Endothelial cell of umbilical vein (primary cell): ENCODE measurements at places on chromosomes 3 and 15. TPM values are rescaled to one million over a fixed set of nuclear protein-coding genes. Genes with fewer than 3 reads are reported as not detected.
A peak's percentile ranks its signal among the peaks of the same experiment; 100 is the strongest.

- DNase-seq, result no peak
Observed at GRCh38 chr15:85955501-85956391, 123.9 kb upstream of the AGBL1 start.

DNA sequence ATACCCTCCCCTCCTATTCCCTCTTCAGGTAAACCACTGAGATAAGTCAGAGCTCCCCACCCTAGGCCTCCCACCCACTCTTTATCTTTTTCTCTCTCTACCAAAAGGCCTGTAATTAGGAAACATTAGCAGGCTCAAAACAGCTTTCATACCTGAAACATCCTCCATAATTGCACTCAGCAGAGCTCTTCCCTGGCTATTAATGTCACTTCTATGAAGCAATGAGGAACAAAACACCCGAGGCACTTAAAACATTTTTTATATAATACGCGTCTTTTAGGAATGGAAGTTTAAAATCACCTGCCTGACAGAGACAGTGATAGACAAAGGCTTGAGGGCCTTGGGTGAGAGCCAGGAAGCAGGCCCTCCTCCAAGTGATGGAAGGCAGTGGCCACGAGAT, 138.9 kb downstream of the EPHB1 start:
- DNase-seq, result no peak

DNA sequence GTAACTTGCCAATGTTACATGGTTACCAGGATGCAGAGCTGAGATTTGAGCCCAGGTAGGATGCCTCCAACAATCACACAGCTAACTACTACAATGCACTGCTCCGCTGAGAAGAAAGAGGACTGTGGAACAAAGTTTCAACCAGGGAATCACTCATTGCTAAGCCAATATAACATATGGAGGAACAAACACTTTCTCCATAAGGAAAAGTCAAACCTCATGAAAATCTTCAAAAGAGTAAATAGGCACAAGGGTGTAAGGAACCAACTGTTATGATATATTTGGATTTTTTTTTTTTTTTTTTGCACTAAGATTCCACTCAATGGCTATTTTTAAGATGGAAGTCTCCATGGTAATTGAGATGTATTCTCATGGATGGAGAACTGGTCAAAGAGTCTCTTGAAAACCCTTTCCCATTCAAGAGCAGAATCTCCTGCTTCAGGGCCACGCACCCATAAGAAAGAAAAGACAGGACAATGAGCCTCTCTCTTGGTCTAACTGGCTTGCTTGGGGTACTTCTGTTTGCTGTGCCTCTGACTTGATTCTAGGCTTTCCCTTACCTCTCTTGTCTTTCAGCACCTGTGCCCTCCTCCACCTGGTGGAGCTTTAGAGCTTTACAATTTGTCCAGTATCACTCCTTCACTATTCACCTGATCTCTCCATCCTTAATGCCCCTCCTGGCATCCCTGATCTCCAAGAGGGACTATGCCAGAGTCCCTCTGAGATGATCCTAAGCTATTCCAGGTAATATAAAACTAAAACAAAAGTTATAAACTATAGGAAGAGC, 252.8 kb downstream of the NTRK3 start:
- DNase-seq, result no peak

DNA sequence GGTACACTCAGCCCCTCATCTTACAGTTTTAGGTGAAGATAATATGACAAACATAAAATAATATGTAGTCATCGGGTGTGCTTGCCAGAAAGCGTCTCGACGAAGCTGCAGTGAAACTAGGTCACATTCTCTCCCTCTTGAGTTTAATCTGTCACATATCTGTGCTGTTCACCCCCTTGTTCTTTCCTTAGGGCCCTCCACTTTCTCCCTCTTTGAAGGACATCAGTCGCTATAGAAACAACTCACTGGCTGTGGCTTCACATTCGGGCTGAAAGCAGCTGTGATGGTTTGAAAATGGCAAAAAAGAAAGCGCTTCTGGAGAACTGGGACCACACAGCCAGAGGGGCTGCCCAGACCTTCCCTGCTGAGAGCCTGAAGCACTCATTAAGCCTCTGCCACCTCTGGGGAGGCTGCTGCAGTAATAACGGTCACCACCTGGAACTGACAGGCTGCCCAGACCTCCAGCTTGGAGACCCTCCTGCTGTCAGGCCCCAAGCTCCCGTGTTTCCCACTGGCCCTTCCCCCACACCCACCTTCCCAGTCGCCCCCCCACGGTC, 50.3 kb downstream of the ABTB1 start:
- no peak for DNase-seq

GRCh38 chr15:77816983-77817382, 184.3 kb upstream of the LINGO1 start:
- no peak for DNase-seq

DNA sequence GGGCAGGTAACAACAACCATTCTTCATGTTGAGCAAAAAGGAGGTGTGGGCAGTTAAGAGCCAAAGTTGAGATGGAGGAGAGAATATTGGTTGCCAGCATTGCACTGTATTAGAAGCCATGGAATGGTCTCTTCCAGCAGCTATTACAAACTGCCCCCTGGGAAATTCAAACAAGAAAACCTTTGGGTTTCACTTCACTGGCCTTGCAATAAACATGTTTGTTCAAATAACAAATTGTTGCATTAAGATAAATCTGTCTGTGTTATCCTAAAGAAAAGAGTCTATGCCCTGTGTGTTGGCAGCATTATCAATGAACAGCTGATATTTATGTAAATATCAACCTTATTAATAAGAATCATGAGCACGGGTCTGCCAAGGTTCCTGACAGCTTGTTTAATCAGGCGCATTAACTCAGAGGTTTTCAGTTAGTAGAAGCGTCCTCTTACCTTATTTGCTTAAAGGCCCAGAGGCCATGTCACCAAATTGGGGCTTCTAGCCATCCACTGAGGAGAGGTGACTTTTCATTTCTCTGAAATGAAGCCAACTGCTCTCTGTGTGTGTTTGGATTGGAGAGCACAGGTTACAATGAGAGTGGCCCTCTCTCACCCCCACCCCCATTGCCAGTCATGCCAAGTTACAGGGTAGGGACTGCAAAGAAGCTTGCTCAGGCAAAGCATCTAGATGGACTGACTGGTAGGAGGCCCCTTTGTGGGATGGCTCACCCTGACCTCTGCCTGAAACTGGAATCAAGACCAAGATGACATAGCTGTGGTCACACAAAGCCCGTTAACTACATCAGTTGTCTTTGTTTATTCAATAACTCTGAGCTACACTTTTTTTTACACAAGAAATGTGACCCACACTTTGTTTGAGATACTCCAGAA, 10.5 kb downstream of the FILIP1L start:
- no peak for DNase-seq

DNA sequence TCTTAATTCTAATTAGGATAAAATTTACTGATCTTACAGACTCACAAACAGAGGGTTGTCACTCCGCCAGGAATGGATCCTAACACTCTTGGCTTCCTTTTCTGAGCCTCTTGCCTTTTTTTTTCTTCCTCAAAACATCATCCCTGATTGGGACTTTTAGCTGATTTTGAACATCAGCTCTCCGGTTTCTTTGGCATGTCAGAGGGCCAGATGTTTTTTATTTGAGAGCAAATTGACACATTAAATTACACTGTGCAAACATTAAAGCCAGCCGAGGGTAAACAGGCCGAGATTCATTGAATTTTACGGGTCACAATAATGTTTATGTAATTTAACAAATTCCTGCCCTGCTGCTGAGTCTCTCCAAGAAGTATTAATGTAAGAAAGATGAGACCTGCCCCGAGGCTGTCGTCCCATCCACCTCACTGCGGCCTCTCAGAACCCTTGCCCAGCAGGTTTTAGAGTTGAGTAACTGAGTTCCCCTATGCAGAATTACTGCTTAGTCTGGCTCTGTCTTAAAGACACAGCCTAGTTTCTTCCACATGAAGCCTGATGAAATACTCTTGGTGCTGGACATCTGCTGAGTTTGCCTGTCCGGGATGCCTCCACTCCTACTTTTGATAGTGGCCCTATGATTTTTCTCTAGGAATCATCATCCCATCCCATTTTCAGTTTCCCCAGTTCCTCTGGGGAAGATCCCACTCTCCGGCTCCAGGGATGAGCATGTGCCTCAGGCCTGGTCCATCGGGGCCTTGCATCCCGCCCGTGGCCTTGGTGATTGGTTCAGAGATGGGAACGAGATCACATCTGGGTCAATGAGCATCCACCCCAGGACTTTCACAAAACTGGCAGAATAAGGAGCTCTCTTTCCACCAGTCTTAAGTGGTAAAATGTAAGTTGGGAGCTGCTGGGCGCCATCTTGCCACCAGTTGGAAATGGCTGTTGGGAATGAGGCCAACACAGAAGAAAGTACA, 226.6 kb upstream of the TLE3 start:
- DNase-seq, result no peak

- DNase-seq, result no peak
Observed at GRCh38 chr3:98630416-98630815, 37.0 kb upstream of the CPOX start.

- DNase-seq, result no peak
Observed at GRCh38 chr3:45088543-45089358, 57.4 kb downstream of the CDCP1 start.

GRCh38 chr3:129485721-129486663, 42.4 kb upstream of the RHO start:
- peak; percentile 25 for DNase-seq

GRCh38 chr15:60937278-60937677, 291.8 kb downstream of the RORA start:
- DNase-seq, result peak; percentile 65

DNA sequence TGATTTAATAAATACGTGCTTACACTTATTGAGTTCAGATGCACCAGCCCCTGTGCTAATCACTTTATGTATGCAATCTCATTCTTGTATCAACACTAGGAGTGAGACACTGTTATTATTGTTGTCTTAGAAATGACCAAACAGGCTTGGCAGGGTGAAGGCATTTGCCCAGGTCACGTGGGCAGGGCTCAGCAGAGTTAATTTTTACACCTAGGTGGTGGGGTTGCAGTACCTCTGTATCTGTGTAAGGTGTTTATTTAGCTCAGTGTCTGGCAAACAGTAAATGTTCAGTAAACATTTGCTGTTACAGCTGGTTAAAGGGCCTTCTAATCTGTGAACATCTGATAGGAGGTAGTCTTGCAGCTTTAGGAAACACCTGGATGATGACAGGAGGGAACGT, 200.0 kb downstream of the CACNA2D3 start:
- no peak for DNase-seq

- DNase-seq, result peak; percentile 23
Observed at GRCh38 chr15:29322415-29322814, 52.8 kb upstream of the NSMCE3 start.

Gene CYP1A2
- polyA plus RNA-seq, result not detected in 2 replicates

Gene TGM5
- not detected in 2 replicates for polyA plus RNA-seq

Gene ASB14
- polyA plus RNA-seq, result 0.01 TPM in 1 of 2 replicates, not detected in the other

Gene TF
- 0.32 and 0.45 TPM in 2 replicates for polyA plus RNA-seq

Gene SOX2
- polyA plus RNA-seq, result 0.23 and 0.25 TPM in 2 replicates

Gene NTRK3
- polyA plus RNA-seq, result not detected in 2 replicates
